ENCODE measurements at places on chromosomes 12 and 14.

- no peak for DNase-seq
Observed at GRCh38 chr14:56304456-56304855, 186.2 kb downstream of the PELI2 start.

GRCh38 chr14:65352964-65353530, 59.5 kb upstream of the FUT8 start:
- no peak for DNase-seq

- no peak for DNase-seq
Observed at GRCh38 chr12:13744561-13744960, 236.8 kb downstream of the GRIN2B start.

GRCh38 chr12:34406228-34406995, 384.1 kb downstream of the ALG10 start:
- no peak for DNase-seq

DNA sequence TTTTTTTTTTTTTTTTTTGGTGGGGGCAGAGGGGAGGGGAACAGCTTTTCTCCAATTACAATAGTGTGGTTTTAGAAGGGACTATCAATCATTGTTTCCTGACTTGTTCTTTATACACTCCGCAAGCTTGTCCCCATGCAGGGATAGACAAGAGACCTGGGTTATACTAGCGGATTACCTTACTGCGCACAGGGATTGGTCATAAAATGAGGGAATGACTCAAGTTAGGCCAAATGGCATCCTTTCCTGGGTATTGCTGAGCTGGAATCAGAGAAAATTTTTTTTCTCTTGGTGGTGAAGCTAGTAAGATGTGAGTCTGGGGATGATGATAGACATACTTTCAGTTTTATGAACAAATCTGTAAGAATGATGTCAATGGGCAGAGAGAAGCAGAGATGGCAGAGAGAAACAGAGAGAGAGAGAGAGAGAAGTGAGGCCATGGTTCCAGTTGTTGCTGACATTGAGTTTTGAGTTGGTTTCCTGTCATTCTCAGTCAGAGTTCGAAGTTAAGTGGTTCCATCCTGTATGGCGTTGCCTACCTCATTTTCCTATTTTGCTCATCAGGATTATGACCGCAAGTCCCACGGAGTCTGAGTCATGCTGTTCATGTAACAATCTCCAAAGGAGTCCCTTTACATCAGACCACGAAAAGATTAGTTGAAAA, 59.1 kb upstream of the OTOGL start:
- DNase-seq, result no peak

DNA sequence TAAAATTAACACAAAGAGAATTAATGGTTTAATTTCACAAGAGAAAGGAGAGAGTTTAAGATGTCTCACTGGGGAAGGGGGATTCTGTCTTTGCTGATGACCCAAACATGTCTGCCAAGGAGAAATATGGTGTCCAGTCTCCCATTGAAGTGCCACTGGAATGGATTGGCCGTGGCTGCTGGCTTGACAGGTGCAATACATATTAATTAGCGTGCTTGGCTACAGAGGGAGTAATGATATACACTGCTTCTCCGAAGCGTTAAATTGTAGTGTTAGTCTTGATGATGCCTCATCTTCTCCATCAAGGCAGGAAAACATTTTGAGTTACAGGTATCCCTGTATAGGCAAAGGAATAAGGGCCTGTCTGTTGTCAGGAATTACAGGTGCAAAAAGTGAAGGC, 393.4 kb upstream of the TMPO start:
- no peak for DNase-seq

- DNase-seq, result no peak
Observed at GRCh38 chr12:132215299-132215989, 71.2 kb downstream of the NOC4L start.

- no peak for DNase-seq
Observed at GRCh38 chr12:49707812-49708147, 575 bp upstream of the FMNL3 start.

DNA sequence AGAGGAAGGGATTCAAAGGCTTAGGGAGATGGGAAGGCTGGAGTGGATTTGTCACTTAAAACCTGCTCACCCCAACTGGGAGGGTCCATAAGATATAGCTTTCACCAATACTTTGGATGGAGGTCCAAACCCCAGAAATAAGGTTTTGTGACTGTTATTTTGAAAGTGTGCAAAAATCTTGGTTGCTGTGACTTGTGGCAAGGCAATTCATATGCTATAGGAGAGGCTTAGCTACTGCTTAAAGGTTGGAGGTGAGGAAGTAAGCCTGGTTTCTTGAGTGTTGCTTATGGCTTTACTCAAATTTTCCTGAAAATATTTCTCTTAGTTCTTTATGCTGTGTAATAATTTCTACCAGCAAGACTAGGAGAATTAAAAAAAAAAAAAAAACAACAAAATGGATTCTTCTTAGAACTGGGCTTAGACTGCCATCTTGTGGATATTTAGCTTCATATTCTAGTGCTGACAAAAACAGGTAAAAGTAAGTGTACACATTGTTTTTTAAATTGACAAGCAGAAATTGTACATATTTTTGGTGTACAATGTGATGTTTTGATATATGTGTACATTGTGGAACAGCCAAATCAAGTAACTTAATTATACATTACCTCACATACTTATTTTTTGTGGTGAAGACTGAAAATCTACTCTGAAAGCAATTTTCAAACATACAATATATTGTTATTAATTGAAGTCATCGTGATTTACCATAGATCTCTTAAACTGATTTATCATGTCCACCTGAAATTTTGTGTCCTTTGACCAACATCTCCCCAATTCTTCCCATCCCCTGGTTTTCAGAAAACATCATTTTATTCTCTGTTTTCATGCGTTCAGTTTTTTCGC, 23.0 kb downstream of the PDE6H start:
- no peak for DNase-seq

DNA sequence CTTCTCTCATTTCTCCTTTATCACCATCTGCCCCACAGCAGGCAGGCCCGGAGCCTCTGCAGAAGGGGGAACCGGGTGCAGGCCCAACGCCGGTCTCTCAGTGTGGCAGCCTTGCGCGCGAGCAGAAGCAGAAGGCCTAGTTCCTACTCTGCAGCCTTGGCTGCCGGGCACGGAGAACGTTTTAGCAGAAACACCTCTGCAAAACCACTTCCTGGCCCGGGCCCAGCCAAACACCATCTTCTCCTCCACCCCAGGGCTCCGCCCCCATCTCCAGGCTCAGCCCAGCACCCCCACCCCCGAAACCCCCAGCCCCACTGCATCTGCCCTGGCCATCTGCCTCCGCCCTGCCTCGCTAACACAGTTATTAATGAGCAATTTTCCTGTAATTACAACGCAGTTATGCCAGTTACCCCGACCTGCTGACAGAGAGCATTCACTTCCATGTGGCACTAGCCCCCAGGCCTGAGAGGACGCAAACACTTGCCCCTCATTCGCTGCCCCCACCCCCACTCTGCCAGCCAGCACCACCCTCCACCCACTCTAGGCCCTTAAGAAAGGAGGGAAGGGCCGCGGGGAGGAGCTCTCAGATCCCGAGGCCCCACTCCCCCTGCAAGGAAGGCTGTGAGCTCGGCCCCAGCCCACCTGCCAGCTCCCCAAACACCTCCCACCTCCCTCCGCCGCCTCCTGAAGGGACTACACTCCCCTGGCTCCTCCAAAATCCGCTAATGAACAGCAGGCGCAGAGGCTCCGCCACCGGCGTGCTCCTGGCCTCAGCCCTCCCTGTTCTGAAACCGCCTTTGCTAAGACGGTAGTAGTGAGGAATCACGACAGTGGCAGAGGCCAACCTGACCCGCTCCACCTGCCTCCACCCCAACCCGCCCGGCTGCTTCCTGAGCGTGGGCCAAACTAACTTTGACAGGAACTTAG, 44.7 kb upstream of the FBRSL1 start:
- DNase-seq, result peak; percentile 75

- no peak for DNase-seq
Observed at GRCh38 chr14:101025131-101025530, 121.6 kb upstream of the RTL1 start.

DNA sequence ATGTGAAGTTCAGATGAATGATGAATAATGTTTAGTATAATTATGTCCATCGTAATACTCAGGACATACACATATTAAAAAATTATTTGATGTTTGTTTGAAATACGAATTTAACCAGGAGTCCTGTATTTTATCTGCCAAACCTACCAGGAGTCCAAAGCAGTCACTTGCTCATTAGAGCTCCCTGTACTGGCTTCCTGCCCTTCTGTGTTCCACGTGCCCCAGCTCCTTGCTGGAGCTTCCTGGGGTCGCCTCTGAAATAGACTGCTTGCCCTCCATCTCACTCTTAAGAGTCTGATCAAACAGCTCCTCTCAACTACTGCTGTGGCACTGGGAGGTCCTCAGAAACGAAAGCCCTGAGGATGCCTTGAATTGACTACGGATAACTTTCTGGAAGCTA, 87.3 kb upstream of the DHRS4 start:
- no peak for DNase-seq

DNA sequence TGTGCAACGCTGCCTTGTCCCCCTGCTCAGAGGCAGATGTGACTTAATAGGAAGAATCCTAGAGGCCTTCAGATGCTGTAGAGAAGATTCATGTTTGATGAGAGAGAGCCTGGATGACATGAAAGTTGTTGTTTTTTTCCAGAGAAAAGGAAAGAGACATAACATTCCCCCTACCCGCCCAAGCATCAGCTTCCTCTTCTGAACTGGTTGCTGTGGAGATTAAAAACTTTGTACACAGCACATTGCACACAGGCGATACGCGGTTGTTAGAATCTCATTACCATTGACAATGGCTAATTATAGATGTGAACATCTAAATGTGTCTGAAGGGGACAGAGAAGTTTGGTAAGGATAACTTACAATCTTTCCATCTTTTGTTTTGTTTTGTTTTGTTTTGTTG, 13.6 kb upstream of the ETFBKMT start:
- DNase-seq, result no peak

- DNase-seq, result no peak
Observed at GRCh38 chr12:5548152-5548943, 116.4 kb downstream of the NTF3 start.

GRCh38 chr12:66717036-66717673, 38.3 kb upstream of the GRIP1 start:
- no peak for DNase-seq

DNA sequence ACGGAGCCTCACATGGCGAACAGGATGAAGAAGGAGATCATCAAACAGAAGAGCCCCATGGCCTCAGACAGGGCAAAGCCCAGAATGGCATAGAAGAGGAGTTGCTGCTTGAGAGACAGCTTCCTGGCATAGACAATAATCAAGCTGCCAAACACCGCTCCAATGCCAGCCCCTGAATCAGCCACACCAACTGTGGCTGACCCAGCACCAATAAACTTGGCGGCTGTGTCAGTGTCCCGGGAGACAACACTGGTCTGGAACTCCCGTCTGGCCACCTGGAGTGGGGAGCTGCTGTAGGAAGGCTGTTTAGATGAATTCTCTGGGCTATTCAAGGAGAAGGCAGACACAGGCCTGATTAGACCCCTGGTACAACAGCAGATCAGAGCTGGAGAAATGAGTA, 100.1 kb downstream of the HEATR5A start:
- DNase-seq, result no peak

DNA sequence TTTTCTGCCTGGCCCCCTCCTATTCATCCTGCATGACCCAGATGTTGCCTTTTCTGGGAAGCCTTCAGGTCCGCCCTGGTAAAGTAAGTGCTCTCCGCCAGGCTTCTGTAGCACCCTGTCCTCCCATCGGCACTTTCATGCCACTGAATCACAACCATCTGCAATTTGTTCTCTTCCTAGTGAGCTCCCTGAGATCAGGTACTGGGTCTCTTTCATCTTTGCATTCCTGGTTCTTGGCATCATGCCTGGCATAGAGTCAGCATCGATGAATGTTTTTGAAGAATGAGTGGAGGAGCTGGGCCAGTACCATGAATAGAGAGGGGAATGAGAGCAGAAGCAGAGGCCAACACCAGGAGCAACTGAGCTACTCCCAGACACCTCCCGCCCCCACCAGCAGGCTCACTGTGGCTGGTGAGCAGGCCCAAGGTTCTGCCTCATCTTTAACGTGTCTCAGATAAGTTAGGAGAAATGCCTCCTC, 13.1 kb downstream of the ZDHHC22 start:
- no peak for DNase-seq

GRCh38 chr12:50822082-50822481, 20.6 kb upstream of the TMPRSS12 start:
- no peak for DNase-seq

DNA sequence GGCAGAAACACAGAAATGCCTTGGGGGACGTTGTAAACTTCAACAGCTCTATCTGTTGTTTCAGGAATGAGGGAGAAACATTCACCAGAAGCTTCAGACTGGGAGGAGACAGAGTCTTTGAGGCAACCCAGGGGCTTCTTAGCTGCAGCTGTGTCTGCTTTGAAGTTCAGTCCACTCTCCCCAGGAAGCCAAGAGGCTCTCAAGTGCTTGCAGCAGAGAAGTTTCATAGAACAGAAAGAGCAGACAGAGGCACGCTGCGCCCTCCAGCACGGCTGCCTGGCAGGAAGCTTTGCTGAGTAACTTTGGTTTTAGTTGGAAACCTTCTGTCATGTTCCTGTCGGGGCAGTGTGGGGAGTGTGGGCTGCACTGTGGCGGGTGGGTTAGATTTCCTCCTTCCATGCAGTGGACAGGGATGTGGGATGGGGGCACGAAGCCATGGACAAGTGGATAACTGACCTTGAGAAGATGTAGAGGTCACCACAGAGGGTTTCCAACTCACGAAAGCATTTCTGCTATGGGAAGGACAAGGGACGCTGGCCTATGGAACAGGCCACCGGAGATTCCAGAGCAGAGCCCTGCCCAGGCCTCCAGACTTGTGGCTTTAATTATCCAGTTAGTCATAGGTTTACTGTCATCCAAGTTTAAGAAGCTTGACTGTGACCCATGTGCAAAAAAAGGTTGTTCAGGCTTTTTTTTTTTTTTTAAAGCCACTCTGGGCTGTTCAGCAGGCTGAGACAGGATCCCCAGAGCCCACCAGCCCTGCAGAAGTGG, 107.7 kb downstream of the ARF6 start:
- peak; percentile 77 for DNase-seq

- DNase-seq, result no peak
Observed at GRCh38 chr14:70599345-70599744, 1.1 kb downstream of the MED6 start.

DNA sequence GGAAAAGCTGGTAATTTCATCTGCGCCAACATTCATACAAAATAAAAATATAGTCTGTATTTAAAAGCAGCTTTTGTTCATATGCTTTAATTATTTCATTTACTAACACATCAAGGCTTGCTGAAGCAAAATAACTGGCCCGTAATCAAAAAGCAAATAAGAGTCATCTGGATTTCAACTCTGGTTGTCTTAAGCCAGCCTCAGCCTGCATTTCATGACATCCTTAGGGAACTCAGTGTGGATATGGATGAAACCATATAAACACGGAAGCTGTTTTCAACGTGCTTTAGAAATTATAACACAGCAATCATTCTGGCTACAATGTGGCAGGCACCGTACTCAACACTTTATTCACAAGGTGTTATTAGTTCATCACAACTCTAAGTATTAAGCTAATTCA, 852 bp downstream of the COX16 start:
- no peak for DNase-seq
